ENCODE measurements at places on chromosomes 11 and 22.

GRCh38 chr11:66231561-66231960, 36.9 kb upstream of the RAB1B start:
- DNase-seq, result no peak

GRCh38 chr11:66734215-66734614, 5.2 kb upstream of the SPTBN2 start:
- DNase-seq, result no peak

DNA sequence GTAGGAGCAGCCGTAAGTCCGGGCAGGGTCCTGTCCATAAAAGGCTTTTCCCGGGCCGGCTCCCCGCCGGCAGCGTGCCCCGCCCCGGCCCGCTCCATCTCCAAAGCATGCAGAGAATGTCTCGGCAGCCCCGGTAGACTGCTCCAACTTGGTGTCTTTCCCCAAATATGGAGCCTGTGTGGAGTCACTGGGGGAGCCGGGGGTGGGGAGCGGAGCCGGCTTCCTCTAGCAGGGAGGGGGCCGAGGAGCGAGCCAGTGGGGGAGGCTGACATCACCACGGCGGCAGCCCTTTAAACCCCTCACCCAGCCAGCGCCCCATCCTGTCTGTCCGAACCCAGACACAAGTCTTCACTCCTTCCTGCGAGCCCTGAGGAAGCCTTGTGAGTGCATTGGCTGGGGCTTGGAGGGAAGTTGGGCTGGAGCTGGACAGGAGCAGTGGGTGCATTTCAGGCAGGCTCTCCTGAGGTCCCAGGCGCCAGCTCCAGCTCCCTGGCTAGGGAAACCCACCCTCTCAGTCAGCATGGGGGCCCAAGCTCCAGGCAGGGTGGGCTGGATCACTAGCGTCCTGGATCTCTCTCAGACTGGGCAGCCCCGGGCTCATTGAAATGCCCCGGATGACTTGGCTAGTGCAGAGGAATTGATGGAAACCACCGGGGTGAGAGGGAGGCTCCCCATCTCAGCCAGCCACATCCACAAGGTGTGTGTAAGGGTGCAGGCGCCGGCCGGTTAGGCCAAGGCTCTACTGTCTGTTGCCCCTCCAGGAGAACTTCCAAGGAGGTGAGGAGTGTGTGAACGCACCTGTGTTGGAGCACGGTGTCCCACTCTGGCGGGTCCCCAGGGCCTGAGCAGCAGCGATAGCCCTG, at the start of gene TAGLN:
Gene TAGLN, plus strand, starts transcription at position 318 of the 863 bp plus-strand sequence. CDS start 3,644 bp downstream, outside the sequence.
- peak; percentile 86 for DNase-seq

- no peak for DNase-seq
Observed at GRCh38 chr22:29879753-29880152, 3.2 kb upstream of the MTMR3 start.

DNA sequence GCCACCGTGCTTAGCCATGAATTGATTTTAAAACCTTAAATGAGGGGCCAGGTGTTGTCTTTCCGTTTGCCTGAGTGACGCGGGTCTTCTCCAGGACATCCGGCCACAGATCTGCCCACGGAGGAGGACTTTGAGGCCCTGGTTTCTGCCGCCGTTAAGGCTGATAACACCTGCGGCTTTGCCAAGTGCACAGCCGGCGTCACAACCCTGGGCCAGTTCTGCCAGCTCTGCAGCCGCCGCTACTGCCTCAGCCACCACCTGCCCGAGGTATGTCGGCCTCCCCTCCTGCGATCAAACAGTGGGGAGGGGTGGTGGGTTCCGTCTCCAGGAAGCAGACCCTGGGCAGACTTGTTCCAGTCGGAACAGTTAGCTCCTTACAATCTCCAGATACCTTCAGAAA, 34.4 kb downstream of the IGHMBP2 start:
- no peak for DNase-seq

DNA sequence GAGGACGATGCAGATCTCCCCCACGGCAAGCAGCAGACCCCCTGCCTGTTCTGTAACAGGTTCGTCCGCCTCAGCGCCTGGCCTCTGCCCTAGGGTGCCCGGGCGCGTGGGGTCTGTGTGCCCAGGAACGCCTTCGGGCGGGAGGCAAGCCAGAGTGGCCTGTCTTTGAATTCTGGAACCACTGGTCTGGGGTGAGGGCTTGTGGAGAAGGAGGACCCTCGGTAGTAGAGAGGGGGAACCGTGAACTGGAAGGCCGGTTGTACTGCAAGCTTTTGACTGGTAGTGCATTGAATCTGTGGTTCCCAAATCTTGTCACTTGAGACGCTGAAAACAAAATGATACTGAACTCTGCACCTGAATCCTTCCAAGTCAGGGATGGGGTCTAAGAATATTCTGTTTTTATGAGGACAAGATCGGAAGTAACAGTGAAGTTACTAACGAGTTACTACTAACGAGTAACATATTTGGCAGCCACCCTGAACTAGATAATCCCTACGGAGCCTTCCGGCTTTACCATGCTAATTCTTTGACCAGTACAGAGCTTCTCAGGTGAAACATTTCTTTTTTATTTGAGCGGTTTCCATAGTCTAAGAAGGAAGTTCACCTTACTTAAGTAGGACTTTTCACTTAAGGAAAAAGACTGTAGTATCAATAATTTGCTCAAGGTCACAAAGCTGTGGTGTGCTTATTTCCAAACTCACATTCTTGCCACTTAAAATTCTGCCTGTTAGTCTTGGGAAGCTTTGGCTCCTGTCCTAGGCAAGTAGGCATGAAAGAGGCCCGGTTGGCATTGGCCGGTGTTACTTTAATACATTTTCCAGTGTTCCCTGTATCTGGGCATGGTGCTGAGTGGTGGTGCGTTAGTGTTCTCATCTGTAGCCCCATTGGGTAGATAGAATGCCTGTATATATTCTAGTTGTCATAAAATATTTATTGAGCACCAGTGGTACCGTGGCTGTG, 860 bp downstream of the PRMT3 start:
- DNase-seq, result no peak

DNA sequence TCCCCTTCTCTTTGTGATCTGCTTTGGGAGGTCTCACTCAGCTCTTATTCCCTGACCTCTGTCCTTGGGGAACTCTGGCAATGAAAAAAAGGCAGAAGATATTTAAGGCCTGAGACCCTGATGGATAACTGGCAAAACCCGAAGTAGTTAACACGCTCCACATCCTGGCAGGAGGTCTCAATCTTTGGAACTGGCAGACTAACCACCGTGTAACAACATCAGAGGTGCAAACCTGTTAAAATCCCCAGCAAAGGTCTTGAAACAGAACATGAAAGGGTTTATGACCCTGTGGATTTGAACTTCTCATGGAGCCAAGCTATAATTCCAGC, 160.3 kb downstream of the DBX1 start:
- DNase-seq, result no peak

DNA sequence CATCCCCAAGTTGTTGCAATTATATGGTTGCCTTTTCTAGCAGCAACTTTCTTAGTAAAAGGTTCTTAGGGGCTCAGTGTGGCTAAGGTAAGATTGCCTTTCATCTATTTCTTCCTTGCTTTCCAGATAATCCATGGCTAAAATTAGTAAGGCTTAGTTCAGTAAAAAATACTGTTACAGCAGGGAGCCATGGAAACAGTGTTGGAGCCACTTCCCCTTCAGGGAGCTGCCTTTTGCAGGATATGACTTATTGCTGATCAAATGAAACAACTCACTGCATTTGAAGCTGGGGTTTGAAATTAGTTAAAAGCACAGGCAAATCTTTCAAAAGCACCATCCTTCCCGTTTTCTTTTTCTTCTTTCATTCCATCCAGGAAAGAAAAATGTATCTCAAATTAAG, 184.3 kb downstream of the C11orf87 start:
- no peak for DNase-seq

GRCh38 chr22:42243802-42244060, 26.7 kb downstream of the TCF20 start:
- no peak for DNase-seq

DNA sequence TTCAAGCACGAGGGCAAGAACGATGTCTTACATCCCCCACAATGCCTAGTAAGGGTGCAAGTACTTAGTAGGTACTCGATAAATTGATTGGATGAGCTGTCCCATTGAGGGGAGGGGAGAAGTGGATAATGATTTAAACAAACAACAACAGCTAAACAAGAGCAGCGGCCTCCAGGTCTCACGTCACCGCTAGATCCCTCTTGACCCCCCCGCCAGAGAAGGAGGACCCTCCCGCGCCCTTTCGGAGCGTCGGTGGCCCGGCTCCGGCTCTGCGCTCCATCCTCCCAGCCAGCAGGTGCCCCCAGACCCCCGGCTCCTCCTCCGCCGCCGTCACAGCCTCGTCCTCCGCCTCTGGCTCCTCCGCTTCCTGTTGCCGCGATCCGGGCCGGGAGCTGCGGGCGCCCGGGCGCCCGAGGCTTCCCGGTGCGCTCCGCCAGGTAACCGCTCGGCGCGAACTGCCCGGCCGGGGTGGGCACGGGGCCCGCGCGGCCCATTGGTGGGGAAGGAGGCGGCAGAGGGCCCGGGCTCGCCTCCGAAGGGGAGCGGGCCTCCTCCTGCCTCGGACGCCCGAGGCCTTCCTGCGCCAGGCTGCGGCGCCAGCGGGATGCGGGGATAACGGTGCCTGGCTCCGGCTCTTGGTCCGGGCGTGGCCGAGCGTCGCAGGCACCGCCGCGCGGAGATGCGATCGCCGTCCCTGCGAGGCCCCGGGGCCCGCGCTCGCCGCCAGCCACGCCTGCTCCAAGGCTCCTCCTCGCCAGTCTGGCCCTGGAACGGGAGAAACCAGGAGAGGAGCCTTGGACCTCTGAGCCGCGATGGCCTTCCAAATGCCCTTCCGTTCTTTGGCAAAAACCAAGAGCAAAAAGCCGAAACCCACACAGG, at the start of gene TLCD5:
Gene TLCD5, plus strand, starts transcription at position 368 of the 879 bp plus-strand sequence. CDS start 2,143 bp downstream, outside the sequence.
- peak; percentile 76 for DNase-seq

DNA sequence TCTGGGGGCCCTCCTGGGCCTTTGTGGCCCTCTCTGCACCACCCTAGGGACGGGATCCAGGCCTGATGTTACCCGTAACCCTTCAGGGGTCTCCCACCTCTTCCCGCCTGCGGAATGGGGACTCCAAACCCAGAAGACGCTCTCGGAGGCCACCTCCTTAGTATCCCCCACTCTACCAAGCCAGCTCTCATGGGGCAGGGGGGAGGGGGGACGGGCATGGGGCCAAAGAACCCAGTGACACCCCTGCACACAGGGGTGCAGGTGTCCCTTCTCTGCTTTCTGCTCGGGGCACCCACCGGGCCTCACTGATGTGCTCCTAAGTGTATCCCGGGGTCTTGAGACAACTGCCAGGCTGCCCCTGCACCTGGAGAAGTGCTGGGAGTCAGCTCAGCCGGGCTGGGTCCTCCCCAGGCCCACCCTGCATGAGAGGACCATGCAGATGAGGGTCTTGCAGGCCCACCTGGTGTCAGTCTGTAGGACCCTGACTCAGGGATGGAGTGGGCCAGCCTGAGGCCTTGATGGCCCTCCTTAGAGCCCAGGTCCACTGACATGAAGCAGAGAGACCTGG, 176.9 kb downstream of the IGLL1 start:
- no peak for DNase-seq

GRCh38 chr11:64654439-64654838, 63.4 kb downstream of the SLC22A12 start:
- no peak for DNase-seq

DNA sequence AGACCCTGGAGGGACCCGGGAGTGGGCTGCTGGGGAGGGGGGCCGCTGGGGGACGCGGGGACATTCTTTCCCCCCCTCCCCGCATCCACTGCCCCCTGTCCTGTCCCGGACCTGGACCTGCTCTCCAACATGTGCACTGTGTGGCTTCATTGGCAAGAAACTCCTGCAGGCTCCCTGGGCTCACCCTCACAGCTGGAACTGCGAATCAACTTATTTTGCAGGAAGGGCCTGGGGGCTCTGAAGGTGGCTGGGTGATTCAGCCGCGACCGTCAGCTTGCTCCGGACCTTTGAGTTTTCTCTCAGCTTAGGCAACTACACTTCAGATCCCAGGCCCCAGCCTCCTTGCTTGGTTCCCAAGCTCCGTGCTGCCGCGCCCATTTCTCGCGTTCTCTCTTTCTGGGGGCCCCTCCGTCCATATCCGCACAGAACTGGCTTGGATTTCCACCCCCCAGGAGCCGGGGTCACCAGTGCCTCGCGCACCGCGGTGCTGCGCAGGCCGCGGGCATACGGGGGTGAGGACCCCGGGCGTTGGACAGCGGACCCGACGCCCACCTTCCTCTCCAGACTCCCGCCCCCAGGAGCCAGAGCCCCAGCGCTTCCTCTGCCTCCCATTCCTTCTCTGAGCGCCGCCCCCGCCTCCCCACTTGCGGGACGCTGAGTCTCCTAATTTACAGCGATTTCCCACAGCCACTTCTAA, 471 bp upstream of the AHNAK start:
- peak; percentile 62 for DNase-seq

DNA sequence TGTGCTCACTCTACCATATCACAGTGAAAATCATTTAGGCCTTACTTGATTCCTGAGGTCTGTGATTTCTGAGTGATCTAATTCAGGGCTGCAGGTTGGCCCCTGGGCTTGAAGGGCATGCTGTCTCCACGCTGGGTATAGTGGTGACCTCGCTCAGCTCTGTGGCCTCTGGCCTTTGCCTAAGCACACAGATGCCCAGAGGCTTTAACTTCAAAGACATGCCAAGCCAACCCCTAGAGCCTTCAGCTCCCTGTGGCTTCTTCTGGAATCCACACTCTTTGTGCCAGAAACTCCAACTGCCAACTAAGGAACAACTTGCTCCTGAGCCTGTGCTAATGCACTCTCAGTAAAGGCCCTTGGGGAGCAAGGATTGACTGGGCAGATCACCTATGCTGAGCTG, 232.6 kb upstream of the MPPED2 start:
- DNase-seq, result no peak

GRCh38 chr11:210803-211180, 3.3 kb downstream of the RIC8A start:
- peak; percentile 36 for DNase-seq

GRCh38 chr11:125156346-125157117, 8.0 kb upstream of the PKNOX2 start:
- DNase-seq, result no peak

GRCh38 chr11:30605036-30605605, 19.0 kb upstream of the MPPED2 start:
- DNase-seq, result no peak

DNA sequence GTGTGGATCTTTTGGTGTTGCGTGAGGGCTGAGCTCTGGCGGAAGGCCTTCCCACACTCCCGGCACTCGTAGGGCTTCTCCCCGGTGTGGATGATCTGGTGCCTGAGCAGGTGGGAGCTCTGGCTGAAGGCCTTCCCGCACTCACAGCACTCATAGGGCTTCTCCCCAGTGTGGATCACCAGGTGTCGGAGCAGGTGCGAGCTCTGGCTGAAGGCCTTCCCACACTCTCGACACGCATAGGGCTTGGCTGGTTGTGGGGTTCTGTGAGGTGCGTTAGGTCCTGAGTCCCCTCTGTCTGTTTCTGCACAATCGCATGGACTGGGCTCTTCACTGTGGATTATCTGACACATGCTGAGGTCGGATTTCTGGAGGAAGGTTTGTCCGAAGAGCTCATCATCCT, 6.4 kb downstream of the ZNF70 start:
- no peak for DNase-seq
